ENCODE measurements at places on chromosomes 4 and X. TPM values are rescaled to one million over a fixed set of nuclear protein-coding genes. Genes with fewer than 3 reads are reported as not detected.

Gene CLDN22
- not detected for total RNA-seq

Gene GLA
- total RNA-seq = 31.0 TPM

Gene HS6ST2
- total RNA-seq = not detected

Gene TREX2
- 5.6 TPM for total RNA-seq

Gene CTAG1A
- total RNA-seq = not detected

Gene FABP2
- total RNA-seq = 0.26 TPM

GRCh38 chrX:68584221-68584620 lies 63.2 kb upstream of the STARD8 start:
- H3K4me1 ChIP-seq = no peaks in the 10 kb centered on the region
- H3K4me3 ChIP-seq = no peak overlapping the region
- no peak overlapping the region for H3K27ac ChIP-seq
- no peaks in the 10 kb centered on the region for H3K27me3 ChIP-seq

DNA sequence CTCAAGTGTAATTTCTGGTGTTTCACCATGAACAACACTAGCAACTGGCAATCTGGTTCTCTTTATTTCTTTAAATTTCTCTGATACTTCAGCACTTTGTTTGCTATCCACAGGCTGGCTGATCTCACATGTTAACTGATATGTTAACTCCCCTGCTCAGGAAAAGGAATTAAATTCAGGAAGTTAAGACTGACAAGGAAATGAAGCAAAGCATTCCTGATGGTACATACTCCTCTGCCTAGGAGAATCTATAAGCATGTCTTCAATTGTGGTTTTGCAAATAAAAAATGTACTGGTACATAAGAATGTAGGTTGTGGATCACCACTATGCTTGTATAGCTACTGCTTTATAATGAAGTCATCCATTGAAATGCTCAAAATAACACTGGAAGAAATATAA lies 1119.2 kb upstream of the INTU start:
- no peaks in the 10 kb centered on the region for H3K27me3 ChIP-seq
- DNase-seq = no peak
- no peaks in the 10 kb centered on the region for H3K36me3 ChIP-seq
- no peaks in the 10 kb centered on the region for H3K4me1 ChIP-seq
- no peak overlapping the region for H3K4me3 ChIP-seq

- H3K27me3 ChIP-seq = no peaks in the 10 kb centered on the region
- H3K4me1 ChIP-seq = no peaks in the 10 kb centered on the region
- no peak for DNase-seq
- H3K36me3 ChIP-seq = no peaks in the 10 kb centered on the region
Observed at GRCh38 chr4:36549252-36549651, 267.8 kb downstream of the DTHD1 start.

GRCh38 chr4:26732356-26732755 lies 128.3 kb upstream of the STIM2 start:
- peaks cover 8% of the 10 kb centered on the region for H3K36me3 ChIP-seq
- DNase-seq = no peak
- no peaks in the 10 kb centered on the region for H3K27me3 ChIP-seq
- no peak overlapping the region for H3K4me3 ChIP-seq
- H3K27ac ChIP-seq = no peak overlapping the region
- H3K4me1 ChIP-seq = no peaks in the 10 kb centered on the region

DNA sequence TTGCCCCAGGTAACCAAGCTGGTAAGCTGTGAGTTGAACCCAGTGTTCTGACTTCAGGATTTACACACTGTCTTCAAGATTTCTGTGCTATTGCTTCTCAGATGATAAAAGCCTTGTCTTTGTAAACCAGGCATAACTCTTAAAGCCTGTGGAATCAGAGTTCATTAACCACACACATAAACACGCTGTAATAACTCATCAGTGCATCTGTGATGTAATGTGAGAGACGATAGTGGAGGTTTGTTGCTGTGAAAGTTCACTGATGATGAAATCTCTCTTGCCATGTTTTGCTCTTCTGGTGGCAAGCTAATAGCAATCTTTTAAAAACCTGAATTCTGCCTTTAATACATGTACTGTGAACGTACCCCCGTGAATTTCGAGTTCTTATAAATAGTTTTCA lies 41.5 kb downstream of the CLCN4 start:
- H3K4me1 ChIP-seq = peaks cover 7% of the 10 kb centered on the region
- peak overlapping the region; percentile 81 for H3K27ac ChIP-seq
- H3K4me3 ChIP-seq = no peak overlapping the region
- no peak for DNase-seq

DNA sequence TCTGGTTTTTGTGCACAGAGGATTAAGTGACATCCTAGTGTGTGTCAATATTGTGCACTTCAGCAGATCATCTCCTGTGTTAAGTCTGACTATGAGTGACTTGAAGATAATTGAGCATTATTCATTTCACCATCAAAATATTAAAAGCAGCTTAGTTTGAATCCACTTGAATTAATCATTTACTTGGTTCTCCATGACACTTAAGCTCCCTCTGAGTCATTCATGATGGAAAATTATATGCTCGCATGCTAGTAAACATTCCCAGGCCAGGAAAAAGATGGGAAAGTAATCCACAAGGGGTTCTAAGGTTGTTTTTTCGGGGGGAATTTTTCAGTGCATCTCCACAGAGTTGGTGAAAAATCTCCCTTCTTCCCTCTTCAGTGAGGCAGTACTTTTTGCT lies 97.2 kb upstream of the EOLA2 start:
- H3K4me1 ChIP-seq = no peaks in the 10 kb centered on the region
- H3K36me3 ChIP-seq = no peaks in the 10 kb centered on the region
- no peak overlapping the region for H3K27ac ChIP-seq
- no peak overlapping the region for H3K4me3 ChIP-seq
- no peaks in the 10 kb centered on the region for H3K27me3 ChIP-seq

GRCh38 chrX:65673857-65674203 lies 6.4 kb downstream of the MSN start:
- H3K4me3 ChIP-seq = no peak overlapping the region
- H3K36me3 ChIP-seq = peaks cover 28% of the 10 kb centered on the region
- no peak for DNase-seq
- no peaks in the 10 kb centered on the region for H3K27me3 ChIP-seq
- peak overlapping the region; percentile 67 for H3K27ac ChIP-seq

- H3K27ac ChIP-seq = no peak overlapping the region
- no peak overlapping the region for H3K4me3 ChIP-seq
- H3K36me3 ChIP-seq = no peaks in the 10 kb centered on the region
- H3K27me3 ChIP-seq = no peaks in the 10 kb centered on the region
- DNase-seq = no peak
Observed at GRCh38 chrX:48083212-48083611, 11.8 kb upstream of the ZNF630 start.

GRCh38 chr4:157806184-157806583 lies 366.6 kb downstream of the GASK1B start:
- H3K36me3 ChIP-seq = no peaks in the 10 kb centered on the region
- H3K27me3 ChIP-seq = no peaks in the 10 kb centered on the region
- H3K27ac ChIP-seq = no peak overlapping the region

DNA sequence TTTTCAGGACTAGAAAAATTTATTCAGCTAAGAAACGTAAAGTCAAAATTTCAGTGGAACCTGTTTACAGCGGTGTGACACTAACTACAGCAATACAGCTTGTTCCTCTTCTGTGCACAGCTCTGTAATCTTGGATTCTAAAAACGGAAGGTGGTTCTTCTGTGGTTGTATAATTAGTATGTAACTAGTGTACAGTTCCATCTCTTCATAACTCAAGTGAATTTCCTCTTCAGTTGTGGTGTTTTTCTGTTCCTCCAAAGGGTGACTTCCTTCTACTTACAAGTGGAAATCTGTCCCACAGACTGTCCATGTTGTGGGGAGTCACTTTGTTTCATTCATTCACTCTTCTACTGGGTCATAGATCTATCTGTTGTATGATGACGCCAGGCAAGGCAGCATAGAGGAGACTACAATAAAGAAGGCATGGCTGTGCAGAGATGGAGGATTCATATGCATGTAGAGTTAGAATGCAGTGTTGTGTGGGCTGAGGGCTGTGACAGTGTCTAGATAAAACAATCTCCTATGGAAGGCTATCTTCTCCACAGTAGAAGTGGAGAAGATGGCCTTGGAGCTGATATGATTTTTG lies 5.4 kb downstream of the DAPP1 start:
- peak overlapping the region; percentile 80 for H3K27ac ChIP-seq
- H3K4me1 ChIP-seq = peaks cover 24% of the 10 kb centered on the region
- no peaks in the 10 kb centered on the region for H3K36me3 ChIP-seq
- H3K27me3 ChIP-seq = no peaks in the 10 kb centered on the region
- DNase-seq = no peak
- no peak overlapping the region for H3K4me3 ChIP-seq
